Stimulated activated CD4-positive, alpha-beta T cell treated with anti-CD3 and anti-CD28 coated beads, Interleukin-2, amount 100 ng/mL, for 24 hours (primary cell): ENCODE measurements at places on chromosomes 2 and 18.

- no peak for DNase-seq
Measured at GRCh38 chr2:112239862-112240261, 15.0 kb downstream of the ZC3H8 start.

DNA sequence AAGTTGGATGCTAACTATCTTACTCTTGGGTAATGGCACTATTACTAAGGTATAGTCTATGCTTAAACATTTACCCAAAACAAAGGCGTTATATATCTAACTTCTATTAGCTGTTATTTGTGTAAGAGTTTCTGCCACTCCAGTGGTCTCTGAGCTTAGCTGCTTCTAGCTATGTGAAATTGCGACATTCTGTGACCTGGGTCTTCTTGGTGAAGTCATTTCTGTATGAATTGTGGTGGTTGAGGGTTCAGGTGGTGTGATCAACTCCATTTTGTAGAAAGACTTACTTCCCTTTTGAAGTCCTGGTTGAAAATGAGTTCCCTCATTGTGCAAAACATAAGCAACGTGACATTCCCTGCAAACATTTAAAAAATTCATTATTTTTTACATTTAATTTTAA, 221.6 kb downstream of the PIK3C3 start:
- no peak for DNase-seq

DNA sequence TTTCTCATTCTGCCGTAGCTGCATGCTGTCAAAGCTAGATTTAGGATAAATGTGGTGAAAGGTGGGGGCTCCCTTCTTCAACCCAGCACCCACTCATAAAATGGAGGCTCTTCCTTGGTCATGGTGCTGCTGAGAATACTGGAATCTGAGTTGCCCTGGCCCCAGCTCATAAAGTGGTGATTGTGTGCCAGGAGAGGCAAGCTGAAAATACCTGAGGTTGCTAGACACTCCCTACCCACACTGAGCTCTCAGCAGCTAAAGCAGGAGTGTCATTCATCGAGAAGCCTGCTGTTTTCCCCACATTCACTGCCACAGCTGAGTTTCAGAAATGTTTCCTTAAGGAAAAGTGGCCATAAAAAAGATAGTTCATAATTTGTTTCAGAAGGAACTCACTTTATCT, 297.1 kb upstream of the RBMS1 start:
- DNase-seq, result no peak

DNA sequence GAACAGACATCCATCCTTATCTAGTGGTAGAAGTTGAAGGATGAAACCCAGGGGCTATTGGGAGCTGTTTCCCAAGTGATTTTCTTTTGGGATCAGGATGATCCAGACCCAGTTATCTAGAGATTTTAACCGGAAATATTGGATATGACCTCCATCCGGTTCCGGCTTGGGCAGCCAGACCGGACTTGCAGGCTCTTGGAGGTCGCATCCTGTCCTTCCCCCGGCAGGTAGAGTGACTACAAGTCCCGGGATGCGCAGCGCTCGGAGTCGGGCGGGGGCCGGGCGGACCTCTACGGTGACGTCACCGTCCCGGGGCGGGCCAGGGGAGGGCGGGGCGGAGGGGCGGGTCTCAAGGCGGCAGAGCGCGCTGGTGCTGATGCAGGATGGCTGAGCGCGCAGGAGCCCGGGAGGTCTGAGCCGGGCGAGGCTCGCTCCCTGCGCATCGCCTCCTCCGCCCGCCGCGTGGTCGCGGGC, at the start of gene KIF5C:
Gene KIF5C, plus strand, starts transcription at position 360 of the 474 bp plus-strand sequence. CDS start 391 bp downstream, outside the sequence.
- DNase-seq, result peak; percentile 89

GRCh38 chr2:660586-661359, 16.4 kb downstream of the TMEM18 start:
- DNase-seq, result no peak

DNA sequence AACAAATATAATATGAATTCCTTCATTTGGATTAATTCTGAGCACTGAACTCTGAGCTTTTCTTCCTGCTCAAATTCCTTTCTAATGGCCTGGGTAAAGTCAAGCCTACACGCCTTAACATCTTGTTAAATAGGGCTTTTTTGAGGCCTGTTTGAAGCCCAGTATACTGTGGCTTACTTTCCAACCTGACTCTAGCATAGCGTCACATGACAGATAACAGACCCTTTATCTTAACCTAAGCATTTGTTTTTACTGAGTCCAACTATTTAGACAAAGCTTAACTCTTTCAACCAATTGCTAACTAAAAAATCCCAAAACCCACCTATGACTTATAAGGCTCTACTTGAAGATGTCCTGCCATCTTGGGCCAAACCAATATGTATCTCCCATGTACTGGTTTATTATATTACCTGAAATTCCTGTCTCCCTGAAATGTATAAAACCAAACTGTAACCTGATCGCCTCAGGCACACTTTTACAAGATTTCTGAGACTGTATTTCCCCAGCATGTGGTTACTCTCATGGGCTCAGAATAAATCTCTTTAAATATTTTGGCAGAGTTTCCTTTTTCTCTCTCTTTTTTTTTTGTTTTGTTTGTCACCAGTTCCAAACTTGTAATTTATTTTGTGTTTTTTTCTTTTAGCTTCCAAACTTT, 271.1 kb upstream of the VWC2L start:
- no peak for DNase-seq

DNA sequence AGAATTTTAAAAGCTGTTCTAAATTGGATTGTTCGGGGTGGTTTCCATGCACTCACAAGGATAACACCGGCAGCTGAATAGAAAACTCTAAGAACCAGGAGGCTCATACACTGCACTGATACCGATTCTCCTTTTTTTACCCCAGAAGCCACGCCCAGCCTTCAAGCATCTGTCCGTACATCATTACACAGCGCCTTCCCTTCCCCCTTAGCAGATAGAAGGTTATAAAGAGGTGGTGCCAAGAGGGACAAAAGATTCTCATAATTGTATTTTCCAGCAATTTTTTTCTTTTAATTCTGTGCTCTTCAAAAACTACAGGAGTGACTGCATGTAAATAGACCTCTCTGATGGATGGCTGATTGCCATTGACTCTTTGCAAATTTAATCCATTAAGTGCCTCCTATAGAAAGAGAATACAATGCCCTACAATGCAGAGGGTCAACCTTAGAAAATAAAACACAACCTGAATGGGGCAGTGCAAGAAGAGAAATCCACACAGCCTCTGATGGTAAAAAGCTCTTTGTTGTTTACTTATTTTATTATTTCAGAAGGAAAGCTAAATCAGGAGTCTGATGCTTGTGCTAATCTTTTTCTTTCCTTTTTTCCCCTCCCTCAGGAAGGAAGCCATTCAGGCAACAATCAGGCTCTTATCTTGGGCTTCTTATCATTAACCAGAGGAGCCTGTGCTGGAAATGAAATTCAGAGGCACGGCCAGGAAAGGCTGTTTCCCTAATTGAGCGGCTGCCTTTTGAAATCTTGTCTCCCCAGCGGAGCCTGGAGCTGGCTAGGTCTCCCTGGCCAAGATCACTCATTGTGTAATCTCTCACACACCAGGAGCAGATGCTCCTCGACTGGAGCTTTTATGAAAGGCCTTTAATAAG, 198.9 kb upstream of the NABP1 start:
- DNase-seq, result no peak

DNA sequence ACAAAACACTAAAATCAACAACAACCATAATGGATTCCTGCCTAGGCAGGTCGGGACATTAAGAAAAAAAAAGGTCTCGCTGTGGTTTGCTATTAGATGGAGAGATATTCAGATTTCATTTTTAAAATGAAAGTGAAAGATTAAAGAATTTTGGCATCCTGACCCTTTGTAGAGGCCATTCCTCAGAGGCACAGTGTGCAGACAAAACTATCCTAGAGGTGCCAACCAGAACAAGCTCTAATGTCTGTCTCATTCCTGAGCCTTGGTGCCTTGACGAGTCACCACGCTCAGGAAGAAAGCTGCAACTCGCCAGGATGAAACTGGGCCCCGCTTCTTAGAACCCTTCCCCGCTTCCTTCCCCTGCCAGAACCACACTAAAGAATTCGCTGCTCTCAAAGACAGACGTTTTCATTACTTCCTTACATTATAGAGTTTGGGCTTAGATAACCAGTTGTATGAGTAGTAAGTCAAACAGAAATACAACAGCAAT, 156.0 kb downstream of the TGIF1 start:
- no peak for DNase-seq

GRCh38 chr2:11203480-11203879, 48.2 kb downstream of the SLC66A3 start:
- no peak for DNase-seq

- DNase-seq, result peak; percentile 76
Measured at GRCh38 chr2:234288974-234289455, 207.9 kb downstream of the ARL4C start.

GRCh38 chr2:25358836-25359235, 17.1 kb upstream of the DNMT3A start:
- DNase-seq, result no peak

- no peak for DNase-seq
Measured at GRCh38 chr18:48165111-48165866, 234.8 kb upstream of the SMAD2 start.

DNA sequence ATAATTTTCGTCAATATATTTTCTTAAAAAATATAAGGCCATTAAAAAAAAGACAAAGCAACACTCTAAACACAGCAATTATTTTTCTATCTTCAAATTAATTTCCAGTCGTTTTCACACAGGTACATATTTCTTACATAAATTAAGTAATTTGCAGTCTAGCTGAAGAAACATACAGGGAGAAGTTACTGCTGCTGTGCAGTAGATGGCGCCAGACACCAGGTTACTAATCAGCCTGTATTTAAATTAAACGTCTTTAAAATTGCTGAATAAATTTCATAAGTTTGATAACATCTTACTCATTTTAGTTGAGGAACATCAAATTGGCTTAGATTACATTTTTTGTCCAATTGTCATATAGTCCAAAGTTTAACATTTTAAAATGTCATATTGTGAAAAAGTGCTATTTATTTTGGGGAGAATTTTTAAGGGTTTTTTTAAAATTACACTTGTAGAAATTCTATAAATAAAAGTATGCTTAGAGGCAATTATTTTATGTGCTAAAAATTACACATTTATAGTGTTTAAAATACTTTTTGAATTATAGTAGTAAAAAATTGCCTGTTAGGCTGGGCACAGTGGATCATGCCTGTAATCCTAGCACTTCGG, 88.4 kb downstream of the PMAIP1 start:
- DNase-seq, result peak; percentile 66

DNA sequence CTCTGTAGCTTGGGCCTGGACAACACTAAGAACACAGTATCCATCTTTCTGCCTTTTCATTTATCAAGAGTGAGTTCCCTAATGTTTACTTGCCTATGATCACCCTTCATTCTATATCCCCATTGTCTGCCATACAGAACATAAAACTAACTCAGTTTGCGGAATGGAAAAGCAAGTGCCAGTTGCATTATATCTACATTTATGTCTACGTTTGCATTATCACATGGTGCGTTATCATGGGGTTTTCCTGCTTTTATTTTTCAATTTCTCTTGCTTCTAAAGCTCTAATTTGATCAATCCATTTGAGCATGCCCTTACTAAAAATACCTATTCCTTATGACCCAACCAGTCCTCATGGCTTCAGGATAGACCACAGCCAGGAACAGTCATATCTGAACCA, 421.6 kb upstream of the VWC2L start:
- no peak for DNase-seq

- no peak for DNase-seq
Measured at GRCh38 chr2:24343225-24343882, 17.0 kb downstream of the ITSN2 start.

DNA sequence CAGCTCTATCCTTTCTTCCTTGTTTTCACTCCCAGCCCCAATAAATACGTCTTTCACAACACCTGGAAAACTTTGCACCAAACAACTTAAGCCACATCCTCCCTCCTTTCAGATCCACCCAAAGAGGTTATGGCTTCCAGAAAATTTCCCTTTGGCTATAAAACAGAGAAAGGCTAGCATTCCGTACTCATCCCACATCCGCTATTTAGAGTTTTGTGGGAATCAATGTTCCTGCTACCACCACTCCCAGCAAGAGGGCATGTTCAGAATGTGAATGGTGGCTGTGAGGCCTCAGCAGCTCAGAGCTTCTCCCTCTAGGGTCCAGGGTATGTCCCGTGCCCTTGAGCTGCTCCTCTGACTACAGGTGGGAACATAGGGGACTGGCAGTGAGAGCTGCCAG, 214.6 kb downstream of the NCK2 start:
- no peak for DNase-seq

- DNase-seq, result no peak
Measured at GRCh38 chr2:191927991-191928390, 81.1 kb upstream of the CAVIN2 start.

DNA sequence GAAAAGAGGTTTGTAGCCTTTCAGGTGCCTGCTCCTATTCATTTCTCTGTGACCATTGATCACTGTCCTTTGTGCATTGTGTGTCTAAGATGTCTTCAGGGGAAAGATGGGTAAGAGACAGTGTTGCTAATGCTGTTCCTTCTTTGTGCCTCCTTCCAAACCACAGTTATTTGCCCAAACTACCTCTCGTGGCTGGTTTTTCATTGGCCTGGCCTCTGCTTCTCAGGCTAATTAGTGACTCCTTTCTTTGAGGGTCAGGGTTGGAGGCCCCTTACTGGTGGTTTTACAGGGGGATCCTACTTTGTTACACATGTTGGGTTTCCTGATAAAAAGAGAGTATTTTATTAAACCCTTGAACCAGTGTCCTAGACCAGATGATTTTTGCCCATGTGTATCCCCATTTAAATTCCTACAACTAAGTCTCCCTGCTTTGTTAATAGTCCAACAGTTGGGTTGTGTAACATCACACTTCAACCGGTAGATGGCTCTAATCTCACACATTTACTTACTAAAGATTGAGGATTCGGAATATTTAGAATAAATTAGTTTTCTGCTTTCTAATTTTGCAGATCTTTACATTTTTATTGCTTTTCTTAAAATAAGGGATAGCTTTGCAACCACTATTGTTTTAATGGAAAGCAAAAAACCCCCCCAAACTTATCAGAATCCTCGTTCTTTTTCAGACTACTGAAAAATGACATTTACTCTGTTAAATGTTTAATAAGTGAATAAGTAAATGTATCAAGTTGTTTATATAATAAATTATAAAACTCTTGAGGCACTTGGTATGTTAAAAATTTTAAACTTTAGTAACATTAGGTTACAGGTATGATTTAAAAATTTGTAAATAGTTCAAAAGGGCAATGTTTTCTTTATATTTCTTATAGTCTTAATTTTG, 2.4 kb downstream of the MARS2 start:
- DNase-seq, result no peak

DNA sequence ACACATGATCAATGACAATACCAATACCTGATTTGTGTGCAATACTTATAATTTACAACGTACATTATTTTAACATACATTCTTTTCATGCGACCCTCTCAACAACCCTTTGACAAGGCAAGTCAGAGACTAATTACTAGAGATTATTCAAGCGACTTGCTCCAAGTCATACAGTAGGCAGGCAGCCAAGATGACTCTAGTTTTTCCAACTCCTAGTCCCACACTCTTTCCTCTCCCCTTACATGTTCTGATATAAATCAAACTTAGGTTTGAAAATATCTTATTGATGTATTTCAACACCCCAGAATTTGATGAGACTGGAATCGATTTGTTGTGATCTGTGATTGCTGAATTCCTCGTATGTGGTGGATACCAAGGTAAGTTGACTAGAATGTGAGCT, 8.0 kb upstream of the CYP27C1 start:
- DNase-seq, result no peak
